D341Med (cell line): ENCODE measurements at places on chromosomes 11 and 22.

DNA sequence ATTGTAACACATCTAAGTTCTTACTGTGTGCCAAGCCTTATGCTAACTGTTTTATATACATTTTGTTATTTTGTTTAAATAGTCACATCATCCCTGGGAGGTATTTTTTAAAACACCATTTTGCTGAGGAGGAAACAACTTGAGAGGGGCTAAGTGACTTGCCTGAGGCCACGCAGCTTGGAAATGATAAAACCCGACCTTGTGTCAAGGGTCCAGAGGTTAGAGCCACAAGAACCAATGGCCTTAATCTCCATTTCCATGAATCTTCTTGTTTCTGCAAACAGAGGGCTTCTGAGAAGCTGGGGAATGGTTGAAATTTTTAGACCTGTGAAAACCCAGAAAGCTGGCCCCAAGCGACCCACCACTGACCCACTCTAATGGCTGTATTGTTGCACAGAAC, 16.7 kb downstream of the ABTB2 start:
- DNase-seq = no peak

DNA sequence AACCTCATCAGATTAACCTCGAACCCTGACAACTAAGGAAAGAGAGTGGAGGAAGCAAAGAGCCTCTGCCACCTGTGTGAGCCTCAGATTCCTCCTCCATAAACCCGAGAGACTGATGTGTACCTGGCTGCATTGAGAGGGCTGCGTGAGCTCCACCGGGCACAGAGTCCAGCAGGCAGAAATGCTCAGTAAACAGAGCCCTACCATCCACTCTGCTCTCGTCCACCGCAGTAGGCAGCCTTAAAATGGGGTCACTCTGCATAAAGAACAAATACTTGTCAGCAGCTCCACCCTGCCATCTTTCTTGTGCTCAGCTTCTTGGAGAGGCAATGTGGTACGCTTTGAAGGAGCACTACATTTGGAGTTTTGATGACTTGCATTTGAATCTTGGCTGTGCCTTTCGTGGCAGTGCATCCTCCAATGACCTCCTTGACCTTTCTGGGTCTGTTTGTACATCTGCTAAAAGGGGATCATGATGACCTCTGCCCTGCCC, 43.0 kb upstream of the CD5 start:
- no peak for DNase-seq

DNA sequence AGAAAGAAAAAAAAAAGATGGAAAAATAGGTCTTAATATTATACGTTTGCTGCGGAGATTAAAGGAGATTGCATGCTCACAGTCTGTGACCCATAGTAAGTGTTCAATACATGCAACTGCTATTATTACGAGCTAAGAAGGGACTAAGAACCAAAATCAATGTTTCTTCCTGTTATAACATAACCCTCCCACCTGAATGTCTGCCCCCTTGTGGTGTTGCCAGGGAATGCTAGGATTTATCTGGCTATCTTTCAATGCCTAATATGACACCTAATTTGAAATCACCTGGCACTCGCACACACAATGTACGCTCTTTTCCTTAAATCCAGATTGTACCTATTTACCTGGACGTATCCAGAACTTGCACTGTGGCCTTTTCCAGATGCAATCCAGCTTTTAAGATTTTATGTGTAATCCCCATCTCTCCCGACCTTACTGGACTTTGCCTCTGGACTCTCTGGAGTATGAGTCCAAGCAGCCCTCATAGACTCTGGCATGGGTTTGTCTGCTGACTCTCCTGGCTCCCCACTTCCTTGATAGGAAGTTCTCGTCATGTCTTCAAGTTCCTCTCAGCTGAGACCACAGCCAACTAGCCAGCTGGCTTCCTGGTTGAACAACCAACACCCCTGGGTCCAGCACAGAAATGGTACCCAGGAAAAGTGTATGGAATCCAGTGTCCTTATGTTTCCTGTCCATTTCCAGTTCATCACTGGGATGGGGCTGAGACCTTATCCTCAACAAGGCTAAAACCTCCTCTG, 151.5 kb downstream of the CCDC34 start:
- no peak for DNase-seq

- peak; percentile 65 for DNase-seq
These were observed 21.8 kb downstream of the SNX19 start for GRCh38 chr11:130894322-130895025.

DNA sequence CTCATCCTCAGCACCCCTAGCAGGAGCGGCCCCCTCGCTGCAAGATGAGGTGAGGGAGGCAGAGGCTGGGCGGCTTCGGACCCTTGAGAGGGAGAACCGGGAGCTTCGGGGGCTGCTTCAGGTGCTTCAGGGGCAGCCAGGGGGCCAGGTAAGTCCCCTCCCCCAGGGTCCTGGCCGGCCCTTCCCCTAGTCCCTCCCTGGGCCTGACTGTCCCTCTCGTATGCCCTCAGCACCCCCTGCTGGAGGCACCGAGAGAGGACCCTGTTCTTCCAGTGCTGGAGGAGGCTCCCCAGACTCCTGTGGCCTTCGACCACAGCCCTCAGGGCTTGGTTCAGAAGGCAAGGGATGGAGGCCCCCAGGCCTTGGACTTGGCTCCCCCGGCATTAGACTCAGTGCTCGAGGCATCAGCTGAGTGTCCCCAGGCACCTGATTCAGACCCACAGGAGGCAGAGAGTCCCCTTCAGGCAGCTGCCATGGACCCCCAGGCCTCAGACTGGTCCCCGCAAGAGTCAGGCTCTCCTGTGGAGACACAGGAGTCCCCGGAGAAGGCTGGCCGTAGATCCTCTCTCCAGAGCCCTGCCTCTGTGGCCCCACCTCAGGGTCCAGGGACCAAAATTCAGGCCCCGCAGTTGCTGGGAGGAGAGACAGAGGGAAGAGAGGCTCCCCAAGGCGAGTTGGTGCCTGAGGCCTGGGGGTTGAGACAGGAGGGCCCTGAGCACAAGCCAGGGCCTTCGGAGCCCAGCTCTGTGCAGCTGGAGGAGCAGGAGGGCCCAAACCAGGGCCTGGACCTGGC, 4.0 kb downstream of the CCDC88B start:
- peak; percentile 65 for DNase-seq

DNA sequence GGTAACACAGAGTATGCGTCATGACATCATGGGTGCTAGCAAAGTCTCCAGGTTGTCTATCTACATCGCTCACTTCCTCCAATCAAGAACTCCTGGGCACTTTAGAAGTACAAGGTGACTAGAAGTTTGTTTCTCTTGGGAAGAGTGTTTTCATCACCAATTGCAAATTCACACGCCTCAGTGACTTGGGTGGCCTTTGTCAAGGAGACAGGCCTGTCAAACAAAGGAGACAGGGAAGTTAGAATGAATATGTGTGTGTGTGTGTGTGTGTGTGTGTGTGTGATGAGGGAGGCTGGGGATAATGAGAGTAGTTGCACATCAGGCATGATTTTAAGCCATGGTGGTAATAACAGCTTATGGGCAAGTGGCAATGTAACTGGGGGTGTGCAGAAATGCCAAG, 953.2 kb downstream of the OPCML start:
- no peak for DNase-seq

GRCh38 chr22:38347944-38348750, 30.9 kb upstream of the CSNK1E start:
- DNase-seq = no peak

DNA sequence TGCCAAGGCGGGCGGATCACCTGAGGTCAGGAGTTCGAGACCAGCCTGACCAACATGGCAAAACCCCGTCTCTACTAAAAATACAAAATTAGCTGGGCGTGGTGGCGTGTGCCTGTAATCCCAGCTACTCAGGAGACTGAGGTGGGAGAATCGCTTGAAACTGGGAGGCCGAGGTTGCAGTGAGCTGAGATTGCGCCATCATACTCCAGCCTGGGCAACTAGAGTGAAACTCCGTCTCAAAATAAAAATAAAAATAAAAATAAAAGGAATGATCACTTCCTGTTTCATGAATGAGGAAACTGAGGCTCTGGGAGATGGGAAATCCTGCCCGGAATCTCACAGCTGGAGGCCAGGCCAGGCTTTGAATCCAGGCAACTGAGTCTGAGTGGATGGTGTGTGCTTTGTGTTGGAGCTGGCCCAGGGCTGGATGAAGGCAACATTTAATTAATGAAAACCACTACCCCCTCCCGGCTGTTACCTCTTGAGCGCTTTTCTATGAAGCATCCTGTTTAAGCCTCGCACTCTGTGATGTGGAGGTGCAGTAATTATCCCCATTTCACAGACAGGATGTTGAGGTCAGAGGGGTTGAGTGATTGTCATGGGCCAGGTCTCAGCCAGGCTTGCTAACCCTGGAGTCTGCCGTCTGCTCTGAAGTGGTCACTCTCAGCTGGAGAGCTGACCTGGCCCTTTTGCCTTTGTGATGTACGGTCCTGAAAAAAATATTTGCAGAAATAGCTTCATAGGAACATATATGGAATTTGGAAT, 27.8 kb downstream of the LRP5 start:
- DNase-seq = no peak

- DNase-seq = peak; percentile 56
These were observed 37.0 kb upstream of the DNAJB7 start for GRCh38 chr22:40898850-40899357.

GRCh38 chr11:20351136-20351535, 12.4 kb upstream of the HTATIP2 start:
- no peak for DNase-seq
